CD4-positive, alpha-beta T cell treated with Interleukin-12 subunit alpha and Interleukin-12 subunit beta, for 1 hour (primary cell): ENCODE measurements at places on chromosomes 4 and X.

GRCh38 chr4:65566473-65566872 lies 103.8 kb downstream of the EPHA5 start:
- DNase-seq = no peak

DNA sequence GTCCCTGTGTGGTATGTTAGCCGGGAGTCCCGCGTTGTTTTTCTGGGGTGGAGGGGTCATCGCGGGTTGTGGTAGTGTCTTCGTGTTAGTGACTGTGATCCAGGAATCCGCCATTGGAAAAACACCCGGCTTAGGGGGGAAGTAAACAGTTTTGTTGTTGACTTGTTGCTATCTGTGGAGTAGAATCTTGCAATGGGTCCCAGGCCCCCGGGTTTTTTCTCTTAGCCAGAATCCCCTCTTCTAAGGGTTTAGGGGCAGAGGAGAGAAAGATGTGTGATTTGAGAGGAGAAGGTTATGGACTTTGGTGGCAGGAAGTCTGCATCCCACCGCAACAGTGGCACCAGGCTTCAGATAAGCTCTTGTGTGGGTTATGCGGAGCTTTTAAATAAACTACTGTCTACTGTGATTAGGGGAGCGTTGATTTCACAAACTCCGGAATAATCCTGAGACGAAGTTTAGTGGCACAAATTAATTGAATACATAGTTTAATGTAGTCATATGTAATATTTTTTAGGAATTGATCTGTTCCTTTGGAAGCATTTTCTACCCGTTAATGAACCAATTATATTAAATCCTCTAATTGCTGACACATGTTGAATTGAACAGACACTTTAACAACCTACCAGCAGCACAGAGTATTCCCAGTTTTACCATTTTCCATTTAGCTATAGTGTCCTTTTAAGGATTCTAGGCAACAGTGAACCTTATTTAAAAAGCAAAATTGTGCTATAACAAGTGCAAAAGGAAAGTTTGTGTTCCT lies 1.4 kb downstream of the DDX3X start:
- DNase-seq = no peak

- DNase-seq = no peak
These were observed 357.6 kb upstream of the CPEB2 start for GRCh38 chr4:14644580-14645282.

GRCh38 chr4:100679926-100680325 lies 162.1 kb upstream of the EMCN start:
- no peak for DNase-seq

- no peak for DNase-seq
These were observed 80.1 kb downstream of the TLL1 start for GRCh38 chr4:165953181-165953580.

GRCh38 chr4:8026453-8026852 lies 86.8 kb upstream of the AFAP1 start:
- no peak for DNase-seq

- DNase-seq = no peak
These were observed 175.8 kb downstream of the FAM13A start for GRCh38 chr4:88881227-88881569.

DNA sequence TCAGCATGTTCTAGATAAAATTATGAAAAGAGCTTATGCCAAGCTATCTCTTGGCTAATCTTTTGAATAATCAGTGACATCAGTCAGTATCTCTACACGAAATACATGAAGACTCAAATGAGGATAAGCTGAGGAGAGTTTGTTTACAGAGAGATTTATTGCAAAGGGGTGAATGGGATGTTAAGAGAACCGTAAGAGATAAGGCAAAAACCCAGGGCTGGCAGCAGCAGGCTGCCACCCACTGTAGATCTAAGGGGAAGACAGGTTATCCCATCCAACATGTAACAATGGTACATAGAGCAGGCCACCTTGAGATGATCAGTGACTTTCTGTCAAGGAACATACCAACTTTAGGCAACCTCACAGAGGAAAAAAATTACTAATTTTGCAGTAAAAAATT lies 432.1 kb upstream of the NR3C2 start:
- DNase-seq = no peak

DNA sequence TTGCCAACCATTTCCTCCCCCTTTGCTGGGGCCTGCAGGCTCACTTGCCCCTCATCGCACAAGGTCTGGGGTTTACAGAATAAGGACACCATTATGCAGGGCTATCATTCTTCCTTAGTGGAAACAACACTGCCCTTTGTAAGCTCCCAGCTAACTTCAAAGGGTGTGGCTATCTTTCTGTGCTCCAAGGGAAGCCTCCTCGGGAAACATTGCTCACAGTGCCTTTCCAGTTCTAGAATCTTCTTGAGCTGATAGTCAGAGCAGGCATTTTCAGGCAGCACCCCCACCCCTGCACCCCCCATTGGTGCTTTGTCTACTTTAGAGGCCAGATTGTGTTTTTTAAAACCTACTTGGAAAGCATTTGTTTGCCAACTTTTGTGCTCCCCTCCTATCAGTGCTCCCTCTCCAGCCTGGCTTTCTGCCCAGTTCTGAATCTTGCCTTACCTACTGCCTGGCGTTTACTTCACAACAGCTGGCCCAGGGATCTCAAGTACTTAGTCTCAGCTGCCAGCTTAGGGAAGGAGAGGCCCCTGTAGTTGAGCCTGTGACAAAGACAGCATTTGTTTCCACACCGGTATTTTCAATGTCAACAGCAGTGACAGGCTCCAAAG lies 53.5 kb downstream of the PLAC1 start:
- no peak for DNase-seq

DNA sequence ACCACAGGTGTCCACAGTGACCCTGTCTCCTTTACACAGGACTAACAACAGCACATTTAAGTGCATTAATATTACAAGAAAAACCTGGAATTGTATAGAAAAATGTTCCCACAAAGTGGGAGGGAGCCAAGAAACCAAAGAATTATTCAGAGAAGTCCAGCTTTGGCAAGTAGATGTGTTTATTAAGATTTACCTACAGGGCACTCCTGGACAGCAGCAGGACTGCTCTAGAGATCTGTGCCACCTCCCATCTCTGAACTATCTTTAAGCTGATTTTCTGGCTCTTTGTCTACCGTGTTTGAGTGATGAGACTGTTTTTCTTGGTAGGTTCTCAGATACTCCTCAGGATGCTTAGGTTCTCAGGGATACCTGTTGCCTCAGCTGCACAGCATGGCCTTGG lies 38.3 kb upstream of the HPSE start:
- DNase-seq = no peak

DNA sequence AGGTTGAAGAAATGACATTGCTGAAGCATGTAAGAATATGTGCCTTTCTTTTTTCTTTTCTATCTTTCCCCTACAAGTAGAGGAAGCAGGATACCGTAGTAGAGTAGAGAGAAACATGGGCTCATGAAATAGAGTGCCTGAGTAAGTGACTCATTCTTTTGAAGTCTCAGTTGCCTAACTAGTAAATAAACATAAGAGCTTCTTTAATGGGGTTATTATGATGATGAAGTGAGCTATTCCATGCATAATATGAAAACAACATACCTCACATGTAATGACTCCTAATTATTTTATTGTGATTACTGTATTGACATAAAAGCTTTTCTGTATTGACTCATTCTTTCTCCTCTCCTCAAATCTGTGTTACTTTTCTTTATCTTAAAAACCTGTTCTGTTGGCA lies 1538.2 kb downstream of the TECRL start:
- no peak for DNase-seq

DNA sequence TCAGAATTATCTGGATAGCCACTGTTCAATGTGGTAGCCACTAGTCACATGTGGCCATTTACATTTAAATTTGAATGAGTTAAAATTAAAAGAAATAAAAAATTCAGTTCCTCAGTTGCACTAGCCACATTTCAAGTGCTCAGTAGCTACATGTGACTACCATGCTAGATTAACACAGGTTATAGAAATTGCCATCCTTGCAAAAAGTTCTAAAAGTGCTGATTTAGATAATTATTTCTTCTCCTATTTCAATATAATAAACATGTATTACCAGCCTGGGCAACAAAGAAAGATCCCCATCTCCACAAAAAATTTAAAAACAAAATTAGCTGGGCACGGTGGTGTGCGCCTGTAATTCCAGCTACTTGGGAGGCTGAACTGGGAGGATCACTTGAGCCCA lies 11.7 kb upstream of the STAG2 start:
- no peak for DNase-seq

DNA sequence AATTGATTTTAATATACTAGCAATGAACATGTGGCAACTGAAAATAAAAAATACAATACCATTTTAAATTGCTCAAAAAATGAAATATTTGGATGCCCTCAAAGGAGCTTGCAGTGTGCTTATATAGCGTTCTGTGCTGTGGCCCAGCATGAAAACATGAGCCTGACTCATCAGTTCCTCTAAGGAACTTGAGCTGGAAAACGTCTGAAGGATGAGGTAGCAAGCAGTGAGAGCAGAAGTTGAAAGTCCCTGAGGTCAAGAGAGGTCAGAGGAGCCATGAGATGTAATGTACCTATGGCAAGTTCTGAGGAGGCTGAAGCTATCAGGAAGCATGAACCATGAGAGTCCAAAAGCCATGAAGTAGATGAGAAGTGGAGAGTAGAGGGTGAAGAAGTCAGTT lies 59.7 kb downstream of the HMGB3 start:
- no peak for DNase-seq

- DNase-seq = peak; percentile 69
These were observed 4.8 kb upstream of the DAPP1 start for GRCh38 chr4:99811850-99812249.

DNA sequence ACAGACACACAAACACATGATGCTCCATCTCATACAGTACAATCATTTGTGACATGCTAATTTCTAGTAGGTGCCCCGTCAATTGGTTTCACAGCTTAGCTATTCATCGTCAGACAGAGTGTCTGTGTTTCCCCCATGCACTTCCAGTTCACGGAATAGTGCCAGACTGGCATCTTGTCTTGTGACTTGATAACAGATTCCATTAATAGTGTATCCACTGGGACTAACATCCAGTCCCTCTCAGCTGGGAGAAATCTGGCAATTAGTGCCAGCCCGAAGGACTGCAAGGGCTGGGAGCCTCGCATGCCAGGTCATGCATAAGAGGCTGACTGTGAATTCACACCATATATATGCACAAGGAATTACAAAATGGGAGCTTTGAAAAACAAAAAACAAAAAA lies 20.2 kb upstream of the GATB start:
- no peak for DNase-seq

DNA sequence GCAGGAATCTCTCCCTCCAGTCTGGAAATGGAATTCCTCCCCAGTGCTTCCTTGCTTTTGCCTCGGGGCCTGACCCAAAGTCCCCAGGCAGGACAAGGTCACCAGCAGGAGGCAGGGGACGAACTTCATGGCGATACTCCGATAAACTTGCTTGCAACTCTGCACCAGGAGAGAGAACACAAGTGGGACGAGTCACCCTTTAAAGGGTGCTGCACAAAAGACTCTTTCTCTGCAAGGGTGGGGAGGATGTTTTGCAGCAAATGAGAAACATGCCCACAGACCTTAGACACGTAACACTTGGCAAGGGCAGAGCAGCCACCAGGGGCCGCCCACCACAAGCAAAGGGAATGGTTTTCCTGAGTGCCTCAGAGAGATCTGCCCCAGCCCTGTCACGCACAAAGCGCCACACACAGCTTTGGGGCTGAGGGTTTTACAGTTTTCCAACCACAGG lies at the start of gene FGFBP2:
TSS of gene FGFBP2 (minus strand) at position 175 of the 451 bp plus-strand sequence. CDS start at position 129, 46 bp downstream.
- peak; percentile 56 for DNase-seq

GRCh38 chr4:87529187-87529586 lies at the start of gene SPARCL1:
Gene SPARCL1, minus strand, starts transcription at chr4:87529376. Its CDS starts 29,802 bp downstream, at chr4:87499574.
- no peak for DNase-seq

- no peak for DNase-seq
These were observed 6.5 kb upstream of the DACH2 start for GRCh38 chrX:86141786-86142185.

GRCh38 chr4:184315675-184316359 lies 98.1 kb upstream of the ENPP6 start:
- DNase-seq = no peak

GRCh38 chr4:113300471-113300928 lies 251.0 kb downstream of the ANK2 start:
- no peak for DNase-seq

DNA sequence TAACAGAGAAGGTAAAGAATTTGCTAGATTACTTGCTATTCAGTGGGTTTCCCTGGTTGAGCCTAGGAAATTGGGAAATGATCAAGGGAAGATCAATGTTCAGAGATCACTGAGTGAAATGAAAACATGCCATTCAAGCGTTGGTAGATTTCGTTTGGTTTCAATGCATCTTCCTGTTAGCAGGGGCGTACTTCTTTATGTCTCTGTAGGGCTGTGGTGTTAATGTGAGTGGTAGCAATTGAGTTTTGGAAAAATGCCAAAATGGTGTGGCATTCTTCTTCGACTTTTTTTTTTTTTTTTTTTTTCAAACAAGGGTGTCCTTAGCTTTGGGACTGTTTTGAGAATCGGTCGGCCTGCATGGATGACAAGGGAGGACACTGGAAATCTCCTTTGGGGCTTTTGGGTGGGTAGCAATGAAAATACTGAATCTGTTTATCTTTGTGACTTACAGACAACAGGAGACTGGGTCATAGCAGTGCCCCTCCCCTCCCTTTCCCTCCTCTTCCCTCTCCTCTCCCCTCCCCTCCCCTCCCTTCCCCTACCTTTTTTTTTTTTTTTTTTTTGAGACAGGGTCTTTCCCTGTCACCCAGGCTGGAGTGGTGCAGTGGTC lies 50.4 kb downstream of the SPRY1 start:
- no peak for DNase-seq
